Stimulated activated CD4-positive, alpha-beta T cell treated with anti-CD3 and anti-CD28 coated beads, TNF-alpha, amount 100 ng/mL, for 1 hour (primary cell): ENCODE measurements at places on chromosomes 2 and 18.

- DNase-seq = no peak
Observed at GRCh38 chr2:174344716-174345461, 10.1 kb downstream of the SP9 start.

GRCh38 chr2:11716689-11717321 is 29.6 kb upstream of the LPIN1 start:
- DNase-seq = no peak

DNA sequence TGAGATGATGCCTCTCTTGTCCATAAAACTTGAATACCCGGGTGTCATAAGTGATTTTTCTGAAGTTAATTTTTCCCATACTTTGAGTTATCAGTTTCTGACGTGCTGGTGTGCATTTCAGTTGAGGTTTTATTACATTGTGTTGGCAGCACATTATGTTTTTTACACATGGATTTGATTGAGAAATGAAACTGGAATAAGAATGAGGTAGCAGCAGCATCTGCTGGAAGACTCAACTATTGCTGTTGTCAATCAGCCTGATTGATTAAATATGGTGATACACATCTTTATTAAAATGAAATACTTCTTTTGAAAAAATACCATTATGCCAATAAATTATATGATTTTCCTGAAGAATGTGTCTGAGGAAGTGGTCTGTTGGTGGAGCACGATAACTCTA is 60.5 kb downstream of the INSIG2 start:
- no peak for DNase-seq

DNA sequence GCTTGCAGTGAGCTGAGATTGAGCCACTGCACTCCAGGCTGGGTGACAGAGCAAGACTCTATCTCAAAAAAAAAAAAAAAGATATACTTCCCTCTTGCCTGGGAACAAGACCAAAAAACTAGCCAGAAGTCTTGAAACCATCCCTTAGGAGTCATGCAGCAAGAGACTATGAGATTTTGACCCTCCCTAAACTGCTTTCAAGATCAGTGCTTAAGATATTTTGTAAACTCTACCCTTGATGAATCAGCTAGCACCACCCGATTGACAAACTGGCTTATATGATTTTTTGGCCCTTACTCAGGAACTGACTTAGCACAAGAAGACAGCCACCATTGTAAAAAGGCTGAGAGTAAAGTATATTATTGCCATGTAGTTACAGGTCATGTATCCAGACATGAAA is 3.8 kb downstream of the SULT1C3 start:
- no peak for DNase-seq
